Stimulated activated CD8-positive, alpha-beta memory T cell treated with anti-CD3 and anti-CD28 coated beads, Interleukin-4, amount 100 ng/mL, for 4 hours (primary cell): ENCODE measurements at places on chromosomes 3 and 15.

DNA sequence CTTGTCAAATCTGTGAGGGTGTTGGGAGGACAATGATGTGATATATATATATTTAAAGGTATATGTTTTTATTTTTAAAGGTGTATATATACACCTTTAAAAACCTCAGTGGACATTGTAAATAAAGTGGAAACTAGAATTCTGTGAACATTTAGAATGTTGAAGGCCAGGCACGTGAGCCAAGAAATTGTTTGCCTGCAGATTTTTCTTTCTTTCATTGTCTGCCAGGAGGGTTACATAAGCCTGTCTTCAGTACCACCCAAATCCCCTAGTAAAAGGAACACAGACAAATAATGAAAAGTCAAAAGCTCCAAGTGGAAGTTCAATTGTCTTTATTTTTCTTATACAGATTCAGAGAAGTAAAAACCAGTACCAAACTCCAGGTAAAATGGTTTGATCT, 42.4 kb downstream of the TM4SF4 start:
- no peak for DNase-seq

DNA sequence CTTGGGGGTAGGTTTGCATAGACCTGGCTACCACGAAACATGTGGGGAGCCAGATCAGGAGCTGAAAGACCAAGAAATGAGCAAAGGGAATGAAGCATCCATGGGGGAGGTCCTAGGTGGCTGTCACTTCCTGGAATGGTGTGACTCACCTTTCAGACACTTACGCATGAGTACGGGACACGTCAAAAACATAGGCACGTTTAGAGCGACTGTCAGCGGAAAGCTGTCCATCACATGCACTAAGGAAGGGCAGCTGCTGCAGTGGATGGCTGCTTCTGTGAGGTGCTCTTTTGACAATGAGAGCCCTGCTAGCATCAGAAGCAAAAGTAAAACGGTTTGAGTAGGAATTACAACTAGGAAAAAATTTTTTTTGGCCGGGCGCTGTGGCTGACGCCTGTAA, 244.6 kb upstream of the CCDC54 start:
- no peak for DNase-seq

DNA sequence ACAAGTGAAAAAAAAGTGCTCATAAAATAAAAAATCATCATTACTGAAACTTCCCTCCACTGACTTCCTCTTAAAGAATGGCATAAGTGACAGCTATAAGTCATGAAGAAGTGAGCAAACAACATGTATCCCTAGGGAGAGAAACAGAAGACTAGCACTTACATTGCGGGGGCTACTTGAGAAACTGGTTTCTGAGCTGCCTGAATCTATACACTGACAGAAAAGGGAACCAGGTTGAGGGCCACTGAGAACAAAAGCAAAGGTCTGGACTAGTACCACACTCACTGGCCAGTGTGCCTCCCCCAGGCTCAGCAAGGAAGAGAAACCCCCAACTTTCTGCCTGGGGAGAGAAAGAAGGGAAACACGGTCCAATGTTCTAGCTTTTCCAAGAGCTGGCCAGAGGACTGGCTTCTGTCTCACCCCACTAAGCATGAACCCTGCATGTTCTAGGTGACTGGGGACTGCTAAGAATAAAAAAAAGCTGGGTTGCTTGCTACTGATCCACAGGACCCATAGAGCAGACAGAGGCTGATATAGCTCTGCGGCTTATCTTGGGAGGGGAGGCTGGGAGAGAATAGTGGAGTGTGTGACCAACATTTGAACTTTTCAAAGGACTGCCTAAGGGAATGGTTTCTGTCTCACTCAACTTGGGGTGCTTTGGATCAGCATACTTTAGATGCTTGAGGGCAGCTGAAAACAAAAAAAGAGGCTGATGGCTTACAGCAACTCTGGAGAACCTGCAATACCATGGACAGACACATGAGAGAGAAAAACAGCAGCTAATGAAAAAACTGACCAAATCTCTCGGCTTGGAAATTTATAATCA, 8.1 kb downstream of the RAD18 start:
- no peak for DNase-seq

DNA sequence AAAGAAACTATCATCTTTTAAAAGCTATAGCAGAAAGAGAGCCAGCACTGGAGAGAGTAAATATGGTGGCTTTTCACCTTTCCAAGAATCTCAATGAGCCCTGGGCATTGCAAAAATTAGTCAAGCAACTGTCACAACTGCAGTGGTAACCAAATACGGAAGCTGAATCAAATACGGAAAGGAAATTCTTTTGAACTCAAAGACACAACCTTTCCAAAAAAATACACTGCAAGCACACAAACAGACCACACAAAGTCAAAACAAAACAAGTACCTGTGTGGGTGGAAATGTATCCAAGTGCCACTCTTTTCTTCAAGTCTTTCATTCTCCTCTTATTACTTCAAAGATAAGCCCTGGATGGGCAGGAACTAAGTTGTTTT, 17.6 kb downstream of the VGLL4 start:
- no peak for DNase-seq
